AG08395 (cell line): ENCODE measurements at places on chromosomes 1 and 21.

GRCh38 chr1:20307026-20307425, 16.4 kb downstream of the VWA5B1 start:
- DNase-seq = no peak

DNA sequence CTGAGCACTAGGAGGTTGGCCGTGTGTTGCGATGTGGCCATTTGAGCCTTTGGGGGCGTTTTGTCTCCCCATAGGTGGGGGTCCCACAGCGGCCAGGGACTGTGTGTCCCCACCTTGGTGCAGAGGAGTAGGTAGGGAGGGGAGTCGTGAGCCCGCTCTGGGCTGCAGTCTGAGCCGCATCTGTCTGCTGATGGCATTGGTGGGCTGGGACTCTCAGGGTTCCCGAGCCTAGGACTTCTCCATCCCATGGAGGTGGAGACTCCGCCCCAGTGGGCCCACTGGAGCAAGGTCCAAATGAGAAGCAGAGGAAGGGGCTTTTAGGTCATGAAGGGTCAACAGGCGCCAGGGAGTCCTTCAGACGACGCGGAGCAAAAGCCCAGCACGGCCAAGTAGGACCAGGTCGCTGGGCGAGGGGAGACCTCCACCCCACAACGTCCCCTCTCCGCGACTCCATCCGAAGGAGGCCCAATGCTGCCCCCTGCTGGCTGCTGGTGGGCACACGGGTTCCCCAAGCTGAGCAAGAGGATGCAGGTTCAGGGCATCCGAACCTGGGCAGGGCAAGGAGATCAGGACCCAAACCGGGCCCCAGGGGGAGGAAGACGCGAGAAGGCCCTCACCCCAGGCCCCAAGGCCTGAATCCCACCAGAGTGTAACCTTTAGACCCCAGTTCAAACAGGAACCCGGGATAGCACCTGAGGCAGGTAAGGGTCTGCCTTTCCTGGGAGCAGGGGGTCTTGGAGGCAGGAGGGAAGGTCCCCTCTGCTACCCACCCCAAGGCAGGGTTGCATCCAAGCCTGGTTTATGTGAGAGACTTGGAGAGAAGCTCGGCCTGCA, 14.9 kb downstream of the TTC34 start:
- DNase-seq = no peak

DNA sequence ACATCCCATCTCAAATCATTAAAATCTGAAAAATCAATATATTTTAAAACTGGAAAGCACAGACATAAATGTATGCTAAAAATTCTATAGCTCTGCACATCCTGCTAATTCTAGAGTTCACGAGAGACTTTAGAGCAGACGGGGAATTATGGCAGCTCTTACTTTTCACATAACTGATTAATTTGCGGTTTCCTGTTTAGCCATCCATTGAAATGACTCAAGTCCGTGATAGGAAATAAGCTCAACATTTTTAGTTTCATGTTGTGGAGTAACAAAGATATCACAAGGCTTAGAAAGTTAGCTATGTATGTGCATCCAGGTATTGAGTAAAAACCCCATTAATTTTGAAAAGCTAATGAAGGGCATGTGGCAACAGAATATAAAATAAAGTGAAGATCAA, 123.2 kb downstream of the SMYD2 start:
- DNase-seq = peak; percentile 26

DNA sequence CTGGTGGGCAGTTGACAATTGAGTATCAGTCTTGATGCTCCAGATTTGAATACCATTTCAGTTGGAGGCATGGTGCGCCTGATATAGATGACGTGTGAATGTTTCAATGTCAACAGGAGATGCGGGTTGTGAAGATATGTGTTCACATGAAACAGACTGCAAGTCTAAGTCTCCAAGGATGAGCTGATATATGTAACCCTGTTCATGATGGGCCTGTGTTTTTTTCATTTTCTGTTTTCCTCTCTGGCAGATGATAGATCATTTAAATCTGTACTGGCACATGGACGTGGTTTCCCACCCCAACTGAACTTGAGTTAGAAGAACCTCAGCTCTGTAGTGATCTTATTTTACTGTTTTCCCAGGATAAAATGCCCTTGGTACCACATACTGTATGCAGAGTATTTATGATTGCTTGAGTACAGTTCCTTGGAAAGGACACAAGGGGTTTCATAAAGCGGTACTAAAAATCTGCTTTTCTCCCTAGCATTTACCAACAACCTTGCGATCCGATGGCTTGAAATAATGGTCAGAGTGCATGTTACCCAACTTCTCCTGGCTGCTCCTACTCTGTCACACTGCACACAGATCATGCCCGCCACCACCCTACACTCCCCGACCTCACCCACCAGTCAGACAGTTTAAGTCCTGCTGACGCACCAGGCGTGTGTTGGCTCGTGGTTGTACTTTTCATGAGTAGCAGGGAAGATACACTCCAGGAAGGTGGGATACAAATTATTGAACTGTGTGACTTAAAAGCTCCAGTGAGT, 131.1 kb downstream of the NFIA start:
- DNase-seq = no peak

DNA sequence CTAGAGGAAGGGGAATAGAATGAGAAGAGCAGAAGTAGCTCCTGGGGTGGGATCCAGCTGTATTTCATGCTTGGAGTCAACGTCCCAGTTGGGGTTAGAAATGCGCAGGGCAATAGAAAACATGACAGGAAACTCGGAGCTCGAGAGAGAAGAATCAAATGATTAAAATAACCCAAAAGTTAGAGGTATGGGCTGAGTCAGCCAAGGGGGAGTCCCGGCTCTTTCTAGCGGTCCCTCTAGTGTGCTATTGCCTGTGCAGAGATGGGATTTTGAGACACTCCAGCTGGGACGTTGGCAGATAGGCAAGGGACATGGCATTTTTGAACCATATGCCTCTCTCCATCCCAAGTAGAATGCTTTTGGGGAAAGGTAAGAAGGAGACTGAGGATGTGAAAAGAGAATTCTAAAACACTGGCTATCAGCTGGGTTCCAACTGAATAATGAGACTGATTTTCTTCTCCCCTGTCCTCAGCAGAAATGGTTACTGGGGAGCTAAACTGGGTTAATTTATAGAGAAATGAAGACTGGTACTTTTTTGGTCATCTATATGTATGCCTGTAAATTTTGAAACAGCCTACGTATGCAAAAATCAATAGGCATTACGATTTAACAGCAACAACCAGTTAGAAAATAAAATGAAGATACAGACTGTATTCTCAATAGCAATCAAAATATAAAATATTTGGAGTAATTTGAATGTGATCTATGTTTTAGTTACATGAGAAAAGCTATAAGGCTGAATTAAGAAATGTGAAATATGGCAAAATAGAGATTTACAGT, 7.0 kb upstream of the VPS26C start:
- no peak for DNase-seq

- DNase-seq = peak; percentile 17
Measured at GRCh38 chr1:26281091-26281958, 1.4 kb downstream of the SH3BGRL3 start.

DNA sequence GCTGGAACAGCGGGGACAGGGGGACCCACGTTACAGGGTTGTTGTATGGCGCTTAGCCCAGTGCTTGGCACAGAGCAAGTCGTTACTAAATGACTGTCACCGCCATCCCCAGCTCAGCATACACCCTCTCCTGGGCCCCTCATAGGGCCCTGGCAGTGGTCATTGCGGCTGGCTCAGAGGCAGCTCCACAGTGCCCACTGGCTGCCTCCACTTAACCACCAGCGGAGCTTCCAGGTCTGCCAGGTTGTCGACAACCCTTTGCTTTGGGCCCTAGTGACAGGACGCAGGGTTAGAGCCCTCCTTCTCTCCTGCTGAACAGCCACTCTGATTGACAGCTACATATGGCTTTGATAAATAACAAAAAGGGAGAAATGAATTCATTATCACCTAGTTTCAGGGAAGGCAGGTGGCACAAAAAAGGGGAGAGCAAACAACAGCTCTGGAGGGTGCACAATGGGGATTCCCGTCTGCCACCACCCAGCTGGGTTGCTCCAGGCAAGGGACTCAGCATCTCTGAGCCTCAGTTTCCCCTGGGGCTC, 4.8 kb downstream of the EFHD2 start:
- DNase-seq = no peak

DNA sequence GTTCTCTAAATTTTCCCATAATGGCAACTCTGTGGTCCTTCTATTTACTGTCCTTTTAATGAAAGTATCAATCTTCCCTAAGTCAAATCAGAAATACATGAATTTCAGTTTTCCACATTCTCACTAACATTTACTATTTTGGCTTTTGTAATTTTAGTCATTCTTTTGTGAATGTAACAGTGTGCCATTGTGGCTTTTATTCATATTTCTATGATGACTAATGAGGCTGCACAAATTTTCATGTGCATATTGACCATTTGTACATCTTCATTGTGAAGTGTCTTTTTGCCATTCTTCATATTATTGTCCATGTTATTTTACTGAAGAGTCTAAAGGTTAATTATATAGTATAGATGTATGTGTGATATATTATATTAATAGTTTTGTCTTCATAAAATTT, 431.0 kb upstream of the BRINP3 start:
- DNase-seq = no peak

DNA sequence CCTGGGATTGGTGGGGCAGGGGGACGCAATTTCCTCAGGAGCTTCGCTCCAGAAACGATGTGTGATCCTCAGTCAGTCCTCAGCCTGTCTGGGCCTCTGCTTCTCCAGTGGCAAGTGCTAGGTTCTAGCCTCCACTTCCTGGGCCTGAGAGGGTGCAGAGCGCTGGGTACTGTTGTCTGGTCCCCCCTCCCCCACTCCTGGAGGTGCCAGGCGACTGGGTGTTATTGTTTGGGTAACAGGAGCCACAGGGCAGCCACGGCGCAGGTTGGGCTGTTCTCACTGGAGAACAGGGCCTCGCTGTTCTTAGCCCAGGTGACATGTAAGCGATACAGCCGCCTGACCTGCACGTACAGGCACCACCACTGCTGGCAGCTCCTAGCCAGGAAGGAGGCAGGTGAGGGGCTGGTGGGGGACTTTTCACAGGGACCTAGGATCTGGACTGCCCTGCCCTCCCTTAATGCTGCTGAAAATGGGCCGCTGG, 2.1 kb downstream of the RPS6KA1 start:
- no peak for DNase-seq

GRCh38 chr1:155741908-155742307, 53.0 kb downstream of the DAP3 start:
- DNase-seq = no peak

DNA sequence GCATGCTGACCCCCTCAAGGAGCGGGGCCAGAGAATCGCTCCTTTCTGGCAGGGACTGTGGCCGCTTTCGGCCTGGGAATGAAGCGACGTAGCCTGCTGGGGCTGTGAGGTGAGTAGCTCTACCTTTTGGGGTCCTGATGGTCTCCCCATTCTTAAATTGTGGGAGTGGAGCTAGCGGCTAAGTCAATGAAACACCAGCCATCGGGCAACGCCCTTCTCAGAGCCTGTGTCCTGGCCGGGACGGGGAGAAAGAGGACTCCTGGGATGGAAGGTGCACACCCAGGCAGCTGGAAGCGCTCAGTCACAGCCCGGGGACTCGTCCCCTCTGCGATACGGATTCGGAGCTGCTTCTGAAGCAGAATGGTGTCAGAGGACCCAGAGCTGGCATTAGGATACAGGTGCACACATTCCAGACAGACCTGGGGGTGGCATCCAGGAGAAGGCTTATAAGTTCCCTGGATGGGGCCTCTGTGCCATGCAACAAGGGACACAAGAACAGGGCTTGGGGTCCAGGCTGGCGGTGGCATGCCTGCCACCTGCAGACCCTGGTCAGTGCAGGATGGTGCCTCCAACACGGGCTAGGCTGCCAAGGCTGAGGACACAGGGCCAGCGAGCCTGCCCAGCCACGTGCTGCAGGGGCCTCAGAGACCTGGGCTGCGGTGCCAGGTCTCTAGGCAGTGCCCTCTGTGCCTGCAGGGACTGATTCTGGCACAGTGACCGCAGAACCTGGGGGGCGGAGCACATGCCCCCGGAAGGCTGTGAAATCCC, 945 bp upstream of the WNT9A start:
- no peak for DNase-seq

GRCh38 chr1:29243871-29244200, 7.5 kb downstream of the PTPRU start:
- DNase-seq = peak; percentile 70

GRCh38 chr1:175192630-175193526, at the start of gene KIAA0040:
TSS of gene KIAA0040 (minus strand) at chr1:175192776. CDS start at chr1:175161013, 31,763 bp downstream.
- DNase-seq = peak; percentile 44

DNA sequence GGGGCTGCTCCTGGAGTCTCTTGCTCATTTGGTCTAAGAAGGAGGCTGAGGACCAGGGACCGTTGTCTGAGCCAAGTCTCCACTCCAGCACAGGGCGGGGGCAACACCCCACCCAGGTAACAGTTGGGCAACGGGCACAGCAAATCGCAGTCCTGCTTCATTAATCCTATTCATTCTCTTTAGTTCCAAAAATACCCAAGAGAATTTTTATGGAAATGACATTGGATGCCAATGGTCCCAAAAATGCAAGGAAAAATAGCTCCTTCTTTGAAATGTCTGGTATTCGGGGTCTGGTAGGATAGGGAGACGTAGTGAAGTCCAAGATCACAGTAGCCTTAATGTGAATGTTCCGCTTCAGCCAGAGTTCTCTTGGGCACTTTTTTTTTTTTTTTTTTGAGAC, 74.0 kb downstream of the ATP5PO start:
- DNase-seq = no peak
